ENCODE measurements at places on chromosomes 7 and 10.

- no peak for DNase-seq
These were observed 454.9 kb downstream of the ADRA2A start for GRCh38 chr10:111531690-111532089.

GRCh38 chr7:105990727-105991453 lies 27.8 kb downstream of the CDHR3 start:
- no peak for DNase-seq

DNA sequence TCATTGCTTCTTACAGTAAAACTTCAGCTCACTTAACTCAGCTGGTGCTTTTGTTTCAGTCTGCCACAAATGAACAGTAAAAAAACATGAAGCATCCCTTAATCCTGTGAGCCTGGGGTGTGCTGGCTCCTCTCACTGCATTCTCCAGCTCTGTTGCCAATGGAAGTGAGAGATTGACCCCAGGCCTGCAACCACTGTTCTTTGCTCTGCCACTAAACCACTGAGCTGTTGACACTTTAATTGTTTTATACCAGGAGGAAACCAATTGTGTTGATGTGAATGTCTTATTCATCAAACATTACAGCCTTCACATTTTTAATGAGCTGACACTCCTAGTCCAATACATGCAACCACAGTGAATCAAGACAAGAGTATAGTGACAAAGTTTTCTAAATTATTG lies 69.4 kb upstream of the FZD1 start:
- no peak for DNase-seq

GRCh38 chr7:69803699-69804516 lies 205.6 kb downstream of the AUTS2 start:
- no peak for DNase-seq

DNA sequence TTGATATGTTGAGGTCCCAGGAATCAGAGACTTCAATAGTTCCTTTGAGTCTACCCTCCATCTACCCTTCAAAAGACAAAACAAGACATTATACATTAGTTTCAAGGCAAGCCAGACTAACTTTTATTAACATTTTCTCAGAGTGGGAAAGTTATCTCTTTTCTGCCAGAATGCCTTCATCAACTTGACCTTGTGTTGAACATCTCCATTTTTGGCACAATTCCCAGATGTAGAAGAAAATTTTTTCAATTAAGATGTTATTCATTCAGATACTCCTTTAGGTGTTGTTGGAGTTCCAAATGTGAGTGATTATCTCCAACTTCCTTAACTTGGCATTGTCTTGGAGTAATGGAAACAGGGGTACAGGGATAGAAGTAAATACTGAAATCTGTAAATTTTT lies 59.1 kb downstream of the NRF1 start:
- DNase-seq, result no peak

DNA sequence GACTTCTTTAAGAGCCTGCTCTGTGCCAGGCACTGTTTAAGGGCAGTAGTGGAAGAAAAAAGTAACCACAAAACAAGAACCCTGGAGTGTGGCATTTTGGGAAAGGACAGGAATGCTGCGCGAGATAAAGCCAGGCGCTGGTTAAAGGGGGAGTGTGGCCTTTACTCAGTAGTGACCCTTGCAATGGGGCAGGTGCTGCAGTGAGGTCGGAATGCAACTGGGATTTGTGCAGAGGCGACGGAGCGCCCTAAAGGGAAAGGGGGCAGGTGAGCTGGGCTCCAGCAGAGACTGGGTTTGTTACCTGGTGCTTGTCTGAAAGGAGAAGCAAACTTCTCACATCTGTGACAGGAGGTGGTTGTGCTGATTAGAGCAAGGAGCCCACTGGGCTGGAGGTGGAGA lies 263.6 kb downstream of the ACTR3B start:
- peak; percentile 34 for DNase-seq

DNA sequence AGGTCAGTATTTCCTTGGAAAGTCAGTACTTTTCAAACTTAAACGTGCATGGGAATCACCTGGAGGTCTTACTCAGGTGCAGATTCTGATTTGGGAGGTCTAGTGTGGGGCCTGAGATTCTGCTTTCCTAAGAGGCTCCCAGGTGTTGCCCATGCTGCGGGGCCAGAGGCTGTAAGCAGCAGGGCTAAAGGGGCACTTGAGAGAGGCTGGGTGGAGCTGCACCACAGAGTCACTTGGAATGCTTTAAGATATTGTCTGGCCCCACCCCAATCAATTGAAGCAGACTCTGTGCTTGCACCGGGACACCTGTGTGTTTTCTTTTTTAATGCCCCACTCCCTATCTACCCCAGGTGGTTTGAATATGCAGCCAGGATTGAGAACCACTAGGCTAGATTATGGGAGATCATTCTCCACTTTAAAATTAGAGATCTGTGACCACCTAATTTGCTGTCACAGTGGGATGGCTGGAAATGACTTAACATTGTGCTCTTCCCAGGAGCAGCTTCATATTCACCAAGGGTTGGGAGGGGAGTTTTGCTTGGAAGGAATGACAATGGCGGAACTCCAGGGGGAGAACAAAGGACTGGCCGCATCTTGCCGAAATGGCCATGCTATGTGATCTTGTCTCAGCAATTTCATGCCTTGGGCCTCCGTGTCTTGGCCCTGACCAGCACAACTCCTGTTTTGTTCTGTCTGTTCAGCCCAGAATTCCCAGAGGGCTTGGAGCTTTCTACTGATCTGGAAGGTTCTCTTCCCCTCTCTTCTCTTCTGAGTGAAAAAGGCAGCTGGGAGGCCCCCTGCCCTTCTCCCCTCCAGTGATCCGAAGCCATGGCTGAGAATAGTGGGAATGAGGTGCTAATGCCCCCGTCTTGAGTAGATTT lies 80.2 kb downstream of the FAM241B start:
- DNase-seq, result no peak

DNA sequence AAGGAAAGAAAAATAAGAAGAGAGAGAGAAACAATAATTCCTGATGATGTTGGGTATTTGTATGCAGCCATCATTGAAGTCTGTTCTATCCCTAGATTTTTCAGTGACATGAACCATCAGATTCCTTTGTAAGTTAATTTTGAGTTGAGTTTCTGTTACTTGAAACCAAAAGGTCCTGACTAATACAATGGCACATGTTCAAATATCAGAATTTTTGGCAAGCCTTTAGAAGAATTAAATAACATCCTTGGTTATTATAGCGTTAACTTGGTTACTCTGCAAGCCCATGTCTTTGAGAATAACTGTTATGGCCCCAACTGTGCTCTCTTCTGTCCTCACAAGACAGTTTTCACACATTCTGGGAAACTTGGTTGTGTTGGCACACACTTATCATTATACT lies 66.5 kb downstream of the SYPL1 start:
- DNase-seq, result no peak

All from Right ventricle myocardium inferior (tissue), 1 donor.